Activated T-helper 2 cell treated with anti-CD3 and anti-CD28 coated beads, Interferon-gamma antibody, Interleukin-2, Interleukin-4, amounts not matched to agents 10 μg/mL and 5 μg/mL and 100 μg/mL, durations not matched to agents 14 hours and 24 hours and 36 hours (primary cell): ENCODE measurements at places on chromosomes 1 and 21. TPM values are rescaled to one million over a fixed set of nuclear protein-coding genes. Genes with fewer than 3 reads are reported as not detected.

The SLC39A1 gene
- 74.8 and 76.5 TPM in 2 replicates for total RNA-seq

The HES3 gene
- total RNA-seq, result not detected in 2 replicates

The KIF26B gene
- 0.28 and 0.37 TPM in 2 replicates for total RNA-seq

The TNNI3K gene
- not detected in 2 replicates for total RNA-seq

The ZMPSTE24 gene
- 48.2 TPM in 2 replicates for total RNA-seq

The HSPA6 gene
- total RNA-seq, result 4.4 and 4.9 TPM in 2 replicates

The FAM177B gene
- total RNA-seq, result not detected in 2 replicates

The AIM2 gene
- 101 and 109 TPM in 2 replicates for total RNA-seq

The IFFO2 gene
- total RNA-seq, result 48.5 and 49.4 TPM in 2 replicates

The OR2W3 gene
- total RNA-seq, result not detected in 2 replicates

The RIIAD1 gene
- total RNA-seq, result not detected in 2 replicates

The IL10 gene
- 4.2 and 5.8 TPM in 2 replicates for total RNA-seq

The CRP gene
- total RNA-seq, result not detected in 2 replicates

The ACTRT2 gene
- total RNA-seq, result not detected in 2 replicates

The CELF3 gene
- total RNA-seq, result not detected in 2 replicates

The FCMR gene
- total RNA-seq, result 14.1 and 16.7 TPM in 2 replicates

The DNASE2B gene
- not detected in 2 replicates for total RNA-seq

The IGFN1 gene
- total RNA-seq, result not detected in 2 replicates

The TMEM82 gene
- total RNA-seq, result not detected in 2 replicates

The ERI3 gene
- total RNA-seq, result 40.6 and 43.5 TPM in 2 replicates

The AQP10 gene
- total RNA-seq, result not detected in 2 replicates

The HSD11B1 gene
- 8.2 and 8.6 TPM in 2 replicates for total RNA-seq

The OR2T33 gene
- not detected in 2 replicates for total RNA-seq

The LCE3D gene
- total RNA-seq, result not detected in 2 replicates

The RGS1 gene
- 4.2 and 4.3 TPM in 2 replicates for total RNA-seq

The RNF223 gene
- not detected in 2 replicates for total RNA-seq

The C4BPA gene
- not detected in 2 replicates for total RNA-seq

The G0S2 gene
- 49.3 and 49.4 TPM in 2 replicates for total RNA-seq

The HPDL gene
- total RNA-seq, result 26.8 and 29.0 TPM in 2 replicates

The MXRA8 gene
- 0.21 TPM in 1 of 2 replicates, not detected in the other for total RNA-seq

The CLCNKB gene
- total RNA-seq, result not detected in 2 replicates

The NUDT4B gene
- 0.68 TPM in 1 of 2 replicates, not detected in the other for total RNA-seq

The CDA gene
- not detected in 2 replicates for total RNA-seq

The TRPM2 gene
- total RNA-seq, result 6.7 and 7.3 TPM in 2 replicates

The SLC9C2 gene
- total RNA-seq, result not detected in 2 replicates

The TRABD2B gene
- not detected in 2 replicates for total RNA-seq

The IGSF5 gene
- not detected in 2 replicates for total RNA-seq

The IFNLR1 gene
- total RNA-seq, result 5.8 and 6.5 TPM in 2 replicates

The IFI44 gene
- total RNA-seq, result 14.4 and 16.0 TPM in 2 replicates

The SELENBP1 gene
- total RNA-seq, result not detected in 2 replicates

The PAX7 gene
- total RNA-seq, result not detected in 2 replicates

The GUK1 gene
- 219 and 225 TPM in 2 replicates for total RNA-seq

The NPL gene
- 3.0 and 4.6 TPM in 2 replicates for total RNA-seq

The PTGER3 gene
- 0.43 and 0.44 TPM in 2 replicates for total RNA-seq
